ENCODE measurements at places on chromosomes 12 and 14.

GRCh38 chr14:51107801-51108200 lies 12.9 kb upstream of the TRIM9 start:
- DNase-seq, result no peak

GRCh38 chr12:53207042-53207441 lies at the start of gene ITGB7:
ITGB7 (minus strand) TSS chr12:53207251; CDS start chr12:53200443, 6,808 bp downstream.
- DNase-seq, result no peak

DNA sequence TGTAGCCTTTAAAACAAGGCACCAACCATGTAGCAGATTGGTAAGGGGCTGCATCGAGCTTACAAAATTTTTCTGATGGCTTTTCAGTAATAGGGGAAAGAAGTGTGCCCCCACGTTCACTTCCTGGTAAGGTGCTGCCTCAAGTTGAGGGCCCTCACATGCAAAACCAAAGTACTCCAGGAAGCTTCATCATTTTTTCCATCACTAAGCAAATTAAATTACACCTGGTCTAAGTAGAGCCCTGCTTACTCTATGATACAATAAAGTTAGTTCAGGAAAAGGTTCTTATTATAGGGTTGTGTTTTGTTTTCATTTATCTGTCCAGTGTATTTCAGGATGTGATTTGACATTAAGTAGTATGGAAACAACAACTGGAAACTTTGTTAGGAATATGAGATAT lies 15.0 kb upstream of the AKAP5 start:
- no peak for DNase-seq

DNA sequence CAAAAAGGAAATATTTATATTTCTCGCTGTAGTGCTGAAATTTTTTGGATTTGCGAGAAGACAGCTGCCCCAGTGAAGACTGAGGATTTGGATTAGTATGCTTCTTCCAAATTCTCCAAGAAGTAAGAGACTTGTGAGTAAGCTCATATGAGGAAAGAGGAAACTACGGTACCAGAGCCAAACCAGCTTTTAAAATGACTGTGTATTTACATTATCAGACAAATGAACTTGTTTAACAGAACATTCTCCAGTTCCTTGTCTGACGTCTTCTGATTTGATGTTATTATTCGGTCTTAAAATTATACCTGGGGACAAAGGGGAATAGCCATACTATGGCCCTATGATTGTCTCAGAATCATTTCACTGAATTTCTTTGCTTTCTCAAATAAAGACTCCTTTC lies 8.0 kb downstream of the CLEC12B start:
- DNase-seq, result no peak

GRCh38 chr12:61397668-61398067 lies 862.5 kb upstream of the USP15 start:
- no peak for DNase-seq

GRCh38 chr14:75328558-75329155 lies 50.0 kb downstream of the FOS start:
- no peak for DNase-seq

- no peak for DNase-seq
These were observed 49.5 kb downstream of the SUPT16H start for GRCh38 chr14:21334202-21334906.

DNA sequence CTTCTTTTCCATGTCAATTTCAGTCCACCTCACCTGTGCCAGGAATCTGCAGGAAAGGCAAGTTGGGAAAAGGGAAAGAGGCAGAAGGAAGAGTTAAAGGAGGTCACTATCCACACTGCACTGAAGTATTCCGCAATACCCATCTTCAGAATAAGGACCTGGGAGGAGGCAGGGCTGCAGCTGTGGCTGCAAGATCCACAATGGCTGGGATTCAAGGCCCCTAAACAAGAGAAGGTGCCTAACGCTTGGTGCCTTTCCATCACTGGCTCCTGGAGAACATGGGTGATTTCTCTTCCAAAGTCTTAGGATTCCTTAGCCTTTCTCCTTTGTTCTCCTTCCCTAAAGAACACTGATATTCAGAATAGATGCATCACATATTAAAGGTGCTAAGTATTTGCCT lies 204.0 kb downstream of the GRIN2B start:
- DNase-seq, result no peak

DNA sequence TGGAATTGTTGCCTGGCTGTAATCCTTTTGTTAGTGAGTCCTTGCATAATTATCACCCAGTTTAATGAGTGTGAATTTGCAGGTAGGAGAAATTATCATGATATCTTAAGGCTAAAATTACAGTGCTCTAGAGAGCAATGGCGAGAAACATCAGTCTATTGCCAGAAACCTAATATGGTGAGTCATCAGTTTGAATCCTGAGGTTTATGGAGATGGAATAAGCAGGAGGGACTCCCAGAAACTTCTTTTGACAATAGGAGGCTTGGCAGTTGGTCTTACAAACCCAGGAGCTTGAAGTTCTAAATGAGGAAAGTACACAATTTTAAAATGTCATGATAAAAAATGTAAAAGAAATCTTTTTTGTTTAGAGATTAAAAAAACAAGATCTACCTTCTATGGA lies 31.5 kb upstream of the CRADD start:
- no peak for DNase-seq

DNA sequence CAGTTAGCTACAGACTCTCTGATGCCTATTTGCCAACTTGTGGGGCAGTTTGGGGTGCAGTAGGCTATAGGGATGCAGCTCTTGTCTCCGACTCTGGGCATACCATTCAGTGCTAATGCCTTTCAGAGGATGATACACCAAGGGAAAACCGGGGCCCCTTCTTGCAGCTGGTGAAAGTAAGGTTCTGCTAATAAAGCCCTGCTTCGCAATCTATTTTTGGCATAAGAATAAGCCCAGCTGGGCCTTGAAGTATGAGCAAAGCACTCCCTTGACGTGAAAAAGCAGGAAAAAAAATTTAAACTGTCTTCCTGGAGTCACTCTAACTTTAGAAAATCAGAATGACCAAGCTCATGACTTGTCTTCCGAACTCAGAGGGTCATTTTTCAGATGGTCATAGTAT lies 124.1 kb upstream of the RBM19 start:
- no peak for DNase-seq

- no peak for DNase-seq
These were observed 1.7 kb upstream of the FLRT2 start for GRCh38 chr14:85528080-85528896.

GRCh38 chr12:121283841-121284240 lies 12.7 kb downstream of the CAMKK2 start:
- DNase-seq, result no peak

DNA sequence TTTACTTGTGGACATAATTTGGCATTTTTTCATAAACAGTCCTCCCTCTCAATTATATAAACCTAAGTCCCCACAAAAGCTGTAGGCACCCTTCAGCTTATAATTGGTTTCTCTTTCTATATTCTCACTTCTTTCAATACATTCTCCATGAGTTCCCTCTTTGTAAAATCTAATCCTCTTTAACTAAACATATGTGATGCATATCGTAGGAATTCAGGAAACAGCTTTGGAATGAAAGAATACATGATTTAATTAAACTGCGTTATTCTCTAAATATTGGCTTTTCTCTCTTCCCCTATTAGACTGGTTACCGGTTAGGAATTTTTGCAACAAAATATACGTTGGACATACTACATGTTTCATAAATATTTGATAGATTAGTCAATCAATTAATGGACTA lies 1122.6 kb downstream of the FLRT2 start:
- no peak for DNase-seq

DNA sequence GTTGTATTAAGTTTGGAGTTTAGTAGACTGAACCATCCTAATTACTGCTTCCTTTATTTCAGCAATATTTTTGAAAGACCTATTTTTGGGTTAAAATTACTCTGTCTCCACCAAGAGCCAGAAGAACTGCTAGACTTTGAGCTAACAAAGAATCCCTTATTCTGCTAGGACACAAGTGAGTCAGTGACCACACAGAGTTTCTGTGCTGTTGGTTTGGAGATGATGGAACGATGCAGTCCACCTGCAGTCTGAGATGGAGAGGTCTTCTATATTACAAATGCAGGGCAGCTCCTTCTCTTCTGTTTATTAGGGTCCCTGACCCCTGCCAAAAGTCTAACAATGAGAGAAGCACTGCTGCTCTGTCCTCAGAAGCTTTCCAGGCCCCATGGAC lies 6.7 kb upstream of the STXBP6 start:
- no peak for DNase-seq

DNA sequence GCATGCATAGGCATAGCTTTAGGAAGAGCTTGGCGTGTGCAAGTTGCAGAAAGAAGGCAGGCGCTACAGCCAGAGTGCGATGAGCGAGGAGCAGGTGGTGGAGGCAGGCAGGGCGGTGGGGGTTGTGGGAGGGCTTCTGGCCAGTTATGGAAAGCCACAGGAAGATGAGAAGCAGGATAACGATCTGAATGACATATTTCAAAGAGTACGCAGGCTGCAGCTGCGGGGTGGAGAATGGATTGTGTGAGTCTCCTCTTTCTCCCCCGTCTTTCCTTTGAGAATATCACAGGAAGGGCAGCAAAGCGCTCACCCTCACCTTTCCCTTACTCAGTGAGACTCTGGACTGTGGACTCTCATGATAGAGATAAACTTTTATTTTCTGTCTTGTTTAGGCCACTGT lies 48.7 kb upstream of the PLXNC1 start:
- no peak for DNase-seq

- DNase-seq, result no peak
These were observed 668 bp downstream of the TMEM260 start for GRCh38 chr14:56580221-56580711.

- no peak for DNase-seq
These were observed 33.4 kb downstream of the NELL2 start for GRCh38 chr12:44842669-44843068.

- DNase-seq, result peak; percentile 95
These were observed 128.0 kb downstream of the RFLNA start for GRCh38 chr12:124422570-124423523.

DNA sequence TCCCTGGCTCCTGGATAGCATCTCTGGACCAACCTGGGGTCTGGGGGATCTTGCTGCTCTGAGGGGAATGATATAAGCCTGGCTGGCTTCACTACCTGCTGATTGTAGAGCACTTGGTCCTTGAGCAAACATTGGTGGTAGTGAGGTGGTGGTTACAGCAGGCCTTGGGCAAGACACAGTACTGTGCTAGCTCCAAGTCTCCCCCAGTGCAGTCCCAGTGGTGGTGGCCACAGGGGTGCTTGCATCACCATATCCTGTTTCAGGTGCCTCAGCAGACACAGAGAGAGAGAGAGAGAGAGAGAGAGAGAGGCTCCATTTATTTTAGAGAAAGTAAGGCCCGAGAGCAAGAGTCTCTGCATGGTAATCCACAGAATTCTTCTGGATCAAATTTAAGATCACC lies 186.3 kb downstream of the MYRFL start:
- DNase-seq, result no peak

GRCh38 chr12:46105735-46106134 lies 115.4 kb upstream of the SCAF11 start:
- no peak for DNase-seq

GRCh38 chr14:24693353-24693737 lies 59.4 kb upstream of the GZMB start:
- DNase-seq, result no peak

- DNase-seq, result no peak
These were observed 119.0 kb downstream of the RBM19 start for GRCh38 chr12:113846883-113847755.

GRCh38 chr14:41423503-41423902 lies 183.2 kb upstream of the LRFN5 start:
- DNase-seq, result no peak

DNA sequence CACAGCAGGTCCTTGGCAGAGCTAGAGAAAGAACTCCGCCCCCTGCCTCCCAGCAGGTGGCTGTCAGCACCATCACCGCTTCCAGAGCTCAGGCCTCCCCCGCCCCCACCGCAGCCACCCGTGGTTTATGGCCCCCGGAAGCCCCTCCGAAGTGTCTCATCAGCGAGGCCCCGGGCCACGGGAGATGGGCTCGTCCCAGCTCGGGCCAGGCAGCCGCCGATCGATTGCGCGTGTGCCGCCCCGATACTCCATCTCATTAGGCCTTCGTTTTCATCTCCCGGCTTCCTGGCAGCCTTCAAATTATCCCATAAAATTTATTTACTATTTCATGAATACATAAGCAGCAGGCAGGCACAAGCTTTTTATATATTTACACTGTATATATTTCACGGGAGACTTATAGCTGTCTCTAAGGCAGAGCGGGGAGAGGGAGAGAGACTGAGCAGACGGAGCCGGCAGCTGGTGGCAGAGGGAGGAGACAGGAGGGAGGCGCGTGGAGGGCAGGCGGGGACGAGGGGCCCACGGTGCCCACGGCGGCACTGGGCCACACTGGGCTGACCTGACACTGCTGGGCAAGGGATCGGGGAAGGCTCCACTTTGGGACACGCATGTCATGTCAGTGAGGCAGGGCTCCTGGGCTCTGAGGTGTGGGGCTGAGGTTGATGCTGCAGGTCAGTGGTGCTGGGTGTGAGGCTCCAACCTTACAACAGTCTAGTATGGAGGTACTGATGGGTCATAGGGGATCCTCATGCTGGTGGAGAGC lies 241.2 kb downstream of the RBM19 start:
- no peak for DNase-seq

DNA sequence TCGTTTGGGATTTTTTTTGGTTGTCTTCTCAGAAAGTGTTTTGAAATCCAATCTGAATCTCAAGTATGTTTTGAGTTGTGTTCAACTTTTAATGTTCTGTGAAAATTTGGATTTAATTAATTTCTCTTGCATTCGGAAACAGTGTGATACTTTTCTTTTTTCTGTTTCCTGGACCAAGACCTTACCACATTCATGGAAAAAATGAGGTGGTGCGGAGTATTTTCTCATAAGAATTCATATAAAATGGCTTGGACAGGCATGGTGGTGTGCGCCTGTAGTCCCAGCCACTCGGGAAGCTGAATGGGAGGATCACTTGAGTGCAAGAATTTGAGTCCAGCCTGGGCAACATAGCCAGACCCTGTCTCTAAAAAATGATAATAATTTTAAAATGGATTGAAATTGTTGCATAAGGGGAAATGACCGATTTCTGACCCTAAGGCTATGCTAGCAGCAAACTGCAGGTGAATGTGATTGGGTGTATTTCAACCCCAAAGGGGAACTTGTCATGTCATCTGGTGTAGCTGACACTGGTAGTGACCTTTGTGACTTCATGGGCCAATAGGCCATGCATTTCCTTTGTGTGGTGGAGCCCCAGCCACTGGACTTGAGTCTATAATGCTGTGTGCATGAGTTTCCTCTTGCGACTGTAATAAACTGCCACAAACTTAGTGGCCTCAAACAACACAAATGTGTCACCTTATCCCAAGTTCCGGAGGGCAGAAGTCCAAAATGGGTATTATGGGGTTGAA lies 123.5 kb upstream of the RFLNA start:
- DNase-seq, result no peak

GRCh38 chr14:105952222-105952621 lies 425.8 kb downstream of the TMEM121 start:
- no peak for DNase-seq

- no peak for DNase-seq
These were observed 149.0 kb upstream of the ARID2 start for GRCh38 chr12:45580356-45580969.

DNA sequence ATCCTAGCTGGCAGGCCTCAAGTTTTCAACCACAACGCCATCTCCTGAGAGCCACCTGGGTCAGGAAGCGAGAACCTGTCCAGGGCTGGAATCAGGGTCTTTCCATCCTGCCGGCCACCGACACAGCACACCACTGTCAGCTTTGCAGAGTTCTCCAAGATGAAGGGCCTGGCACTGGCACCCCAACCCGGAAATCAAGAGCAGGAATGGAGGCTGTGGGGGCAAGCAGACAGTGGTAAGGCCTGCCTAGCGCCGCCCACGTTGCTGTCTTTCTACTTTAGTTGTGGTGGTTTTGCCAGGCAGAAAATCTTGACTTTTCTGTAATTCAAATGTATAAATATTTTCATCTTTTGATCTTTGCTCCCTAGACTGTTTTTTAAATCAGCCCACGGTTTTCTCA lies 90.7 kb downstream of the ITPK1 start:
- no peak for DNase-seq

Data from coronary artery (tissue), 2 donors.